ENCODE measurements at places on chromosomes 16 and 17.

DNA sequence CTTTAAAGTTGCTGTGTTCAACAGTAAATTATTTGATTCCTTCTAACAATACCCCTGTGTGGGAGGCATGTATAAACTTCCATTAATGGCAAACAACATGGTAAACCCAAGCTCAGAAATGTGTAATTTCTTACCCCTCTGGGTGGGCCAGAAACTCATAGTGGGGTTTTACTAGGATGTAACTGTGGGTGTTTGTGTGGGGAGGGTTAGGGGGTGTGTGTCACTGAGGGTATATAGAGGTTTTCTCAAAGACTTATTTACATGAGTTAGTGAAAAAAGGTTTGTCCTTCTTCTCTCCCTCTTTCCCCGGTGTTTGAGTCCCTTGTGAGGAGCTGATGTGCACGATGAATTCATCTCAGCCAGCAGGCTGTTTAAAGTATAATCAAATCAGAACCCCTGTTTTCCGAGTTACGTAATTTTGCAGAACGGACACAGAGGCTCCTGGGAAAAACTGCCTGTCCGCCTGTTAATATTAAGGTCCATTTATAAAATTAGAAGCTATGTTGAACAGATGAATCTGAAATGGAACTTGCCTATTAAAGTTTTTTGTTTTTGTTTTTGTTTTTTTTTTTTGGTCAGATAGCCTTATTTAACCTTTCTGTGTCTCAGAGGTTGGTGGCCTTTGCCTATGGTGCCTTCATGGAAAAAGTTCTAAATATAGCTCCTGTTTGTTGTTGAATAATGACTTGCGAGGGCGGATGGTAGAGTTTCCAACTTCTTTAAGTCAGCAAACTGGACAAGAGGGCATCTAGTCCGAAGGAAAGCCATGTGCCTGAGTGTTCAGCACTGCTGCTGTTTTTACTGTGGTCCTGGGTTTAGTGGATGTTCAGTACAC is 73.3 kb downstream of the MSI2 start:
- no peak for DNase-seq

- no peak for DNase-seq
These were observed 50.6 kb downstream of the TEKT5 start for GRCh38 chr16:10644092-10644491.

DNA sequence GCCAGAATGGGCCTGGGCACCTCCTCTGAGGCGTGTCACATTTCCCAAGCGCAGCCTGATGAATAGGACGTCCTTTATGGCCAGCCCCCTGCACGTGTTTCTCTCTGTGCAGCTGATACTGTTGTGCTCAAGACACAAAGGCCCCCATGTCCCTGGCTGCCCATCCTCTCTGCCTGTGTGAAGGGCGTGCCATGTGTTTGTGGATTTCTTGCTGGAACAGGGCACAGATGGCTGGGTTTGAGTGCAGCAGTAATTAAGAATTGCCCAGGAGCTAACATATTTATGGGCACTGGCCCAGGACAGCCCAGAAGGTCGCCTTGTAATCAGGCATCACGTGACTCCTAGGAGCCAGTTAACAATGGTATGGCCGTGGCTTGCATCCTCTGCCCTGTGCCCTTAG is 181.1 kb downstream of the CCDC182 start:
- DNase-seq, result no peak

- DNase-seq, result no peak
These were observed 159.4 kb upstream of the ZNF267 start for GRCh38 chr16:31713945-31714902.

DNA sequence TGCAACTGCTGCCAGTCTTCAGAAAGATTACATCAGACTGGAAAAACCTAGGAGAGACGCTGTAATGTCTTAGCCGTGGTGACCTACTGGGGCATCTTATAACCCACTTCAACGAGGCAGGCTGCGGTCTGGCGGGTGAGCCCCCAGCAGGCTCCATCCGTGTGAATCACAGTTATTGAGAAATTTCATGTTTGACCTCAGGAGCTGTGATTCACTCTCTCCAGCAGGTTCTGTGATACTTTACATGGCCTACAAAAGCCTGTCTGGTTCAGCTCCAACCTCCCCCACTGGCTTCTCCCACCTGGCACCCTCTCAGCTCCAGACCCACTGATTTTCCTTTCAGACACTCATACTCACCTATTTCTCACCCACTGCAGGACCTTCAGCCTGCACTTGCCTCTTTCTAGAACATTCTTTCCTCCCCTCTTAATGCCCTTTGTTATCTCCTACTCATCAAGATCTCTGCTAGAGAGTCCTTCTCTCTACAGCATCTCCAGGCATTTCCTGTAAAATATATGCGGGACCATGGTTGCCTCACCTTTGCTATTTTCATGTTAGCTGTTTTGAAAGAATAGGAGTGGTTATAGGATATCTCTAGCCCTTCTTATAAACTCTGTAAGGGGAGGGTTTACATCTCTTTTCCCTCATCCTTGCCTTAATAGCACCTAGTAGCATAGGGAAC is 227.9 kb downstream of the MAF start:
- peak; percentile 66 for DNase-seq

GRCh38 chr16:69108064-69108904 is 2.8 kb downstream of the HAS3 start:
- no peak for DNase-seq

DNA sequence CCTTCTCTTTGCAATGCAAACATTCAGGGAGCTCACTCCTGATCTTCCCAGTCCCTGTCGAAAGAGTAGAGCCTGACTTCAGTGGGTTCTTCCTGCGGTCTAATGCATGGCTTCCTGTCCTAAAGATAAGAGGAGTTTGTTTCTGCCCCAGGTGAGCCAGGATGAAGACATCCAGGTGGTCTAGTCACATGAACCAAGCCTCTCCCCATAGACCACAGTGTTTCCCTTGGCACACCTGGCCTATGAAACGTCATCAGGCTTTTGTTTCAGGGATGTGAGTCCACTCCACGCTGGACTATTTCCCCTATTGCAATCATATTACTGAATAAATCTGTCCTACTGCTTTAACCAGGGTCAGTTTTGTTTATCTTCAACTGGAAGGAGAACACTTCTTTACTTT is 21.1 kb downstream of the CES1 start:
- no peak for DNase-seq

GRCh38 chr16:81487301-81487720 is 42.7 kb downstream of the CMIP start:
- peak; percentile 61 for DNase-seq

GRCh38 chr16:15807603-15808009 is 49.2 kb downstream of the MYH11 start:
- DNase-seq, result peak; percentile 54

GRCh38 chr17:31788571-31788946 is 70.5 kb downstream of the COPRS start:
- no peak for DNase-seq

DNA sequence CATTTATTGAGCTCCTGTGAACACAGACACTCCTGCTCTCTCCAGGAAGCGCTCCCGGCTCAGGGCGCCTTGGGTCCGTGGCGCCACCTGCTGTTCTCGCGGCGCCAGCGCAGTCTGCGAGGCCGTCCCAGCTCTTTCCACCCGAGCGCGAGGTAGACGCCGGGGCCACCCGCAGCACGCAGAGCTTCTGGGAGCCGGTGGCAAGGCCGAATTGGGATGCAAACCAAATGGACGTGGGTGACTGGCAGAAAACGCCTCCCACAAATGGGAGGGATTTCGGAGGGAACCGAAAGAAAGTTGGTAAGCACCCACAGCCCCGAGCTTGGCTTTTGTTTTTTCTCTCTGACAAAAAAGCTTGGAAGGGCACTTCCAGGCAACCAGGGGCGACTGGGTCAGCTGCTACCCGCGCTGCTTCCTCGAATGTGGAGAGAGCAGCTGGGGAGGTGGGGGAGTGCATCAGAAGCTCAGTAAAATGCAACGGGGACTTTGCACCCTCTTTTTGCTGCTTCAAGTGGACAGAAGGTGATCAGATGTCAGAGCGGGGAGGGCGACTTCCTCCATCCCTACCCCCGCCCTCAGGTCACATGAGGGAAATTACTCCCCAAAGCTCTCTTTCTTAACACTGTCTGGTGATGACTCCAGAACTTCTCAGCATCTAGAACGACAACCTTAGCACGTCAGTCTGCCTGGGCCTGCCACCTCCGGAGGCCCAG is 13.5 kb upstream of the N4BP1 start:
- peak; percentile 77 for DNase-seq

- DNase-seq, result no peak
These were observed 292.9 kb upstream of the MAF start for GRCh38 chr16:79893445-79893844.

- DNase-seq, result peak; percentile 81
These were observed 3.9 kb downstream of the SPATA20 start for GRCh38 chr17:50550661-50551432.

DNA sequence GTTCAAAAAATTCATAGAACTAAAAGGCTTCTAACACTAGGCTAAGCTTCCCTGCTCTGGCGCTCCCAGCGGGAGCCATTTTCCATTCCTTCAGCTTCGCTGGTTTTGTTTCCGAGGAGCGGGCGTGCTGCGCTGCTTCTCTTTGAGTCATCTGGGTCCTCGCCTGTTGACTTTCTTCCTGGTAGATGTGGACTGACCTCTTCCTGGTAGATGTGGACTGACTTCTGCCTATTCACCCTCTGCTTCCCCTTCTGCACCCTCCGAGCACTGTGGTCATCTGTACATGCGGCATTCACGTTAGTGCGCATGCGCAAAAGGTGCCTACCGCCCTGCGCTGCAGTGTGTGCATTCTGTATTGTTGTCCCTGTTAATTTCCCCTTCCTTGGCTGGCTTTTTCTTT is 40.8 kb upstream of the SEC14L1 start:
- no peak for DNase-seq

DNA sequence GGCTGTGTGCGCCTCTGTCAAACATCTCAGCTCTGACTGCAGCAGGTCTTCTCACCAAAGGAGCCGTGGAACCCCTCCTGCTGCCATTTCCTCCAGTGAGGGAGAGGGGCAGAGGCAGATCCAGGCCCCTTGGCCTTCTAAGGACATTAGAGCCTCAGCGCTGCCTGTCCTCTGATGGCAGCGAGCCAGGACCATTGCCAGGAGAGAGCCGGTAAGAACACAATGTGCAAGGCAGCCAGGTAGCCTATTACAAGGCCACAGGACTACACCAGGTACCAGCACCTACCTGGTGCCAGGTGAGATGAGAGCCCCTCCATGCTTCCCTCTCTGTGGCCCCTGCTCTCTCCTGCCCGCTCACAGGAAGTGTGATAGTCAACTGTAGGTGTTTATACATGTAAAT is 11.0 kb downstream of the LRRC75A start:
- DNase-seq, result no peak

GRCh38 chr16:89444151-89444723 is 46.1 kb downstream of the ANKRD11 start:
- DNase-seq, result no peak

DNA sequence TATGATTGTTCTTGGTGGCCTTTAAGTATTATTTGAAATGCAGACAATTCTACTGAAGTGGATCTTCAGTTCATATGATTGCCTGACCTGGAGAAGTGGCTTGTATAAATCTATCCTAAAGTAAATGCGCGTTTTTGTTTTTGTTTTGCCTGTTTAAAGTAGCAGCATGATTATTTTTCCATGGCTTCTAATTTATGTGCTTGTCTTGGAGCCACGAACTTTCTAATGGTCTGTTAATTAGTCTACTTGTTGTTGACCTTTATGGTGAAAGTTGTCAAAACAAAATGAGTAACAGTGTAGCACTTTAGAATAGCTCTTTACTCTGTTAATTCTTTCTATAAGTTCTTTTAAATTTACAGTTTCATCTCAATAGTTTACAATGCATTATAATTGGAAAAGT is 1.7 kb downstream of the PRKAR1A start:
- no peak for DNase-seq

DNA sequence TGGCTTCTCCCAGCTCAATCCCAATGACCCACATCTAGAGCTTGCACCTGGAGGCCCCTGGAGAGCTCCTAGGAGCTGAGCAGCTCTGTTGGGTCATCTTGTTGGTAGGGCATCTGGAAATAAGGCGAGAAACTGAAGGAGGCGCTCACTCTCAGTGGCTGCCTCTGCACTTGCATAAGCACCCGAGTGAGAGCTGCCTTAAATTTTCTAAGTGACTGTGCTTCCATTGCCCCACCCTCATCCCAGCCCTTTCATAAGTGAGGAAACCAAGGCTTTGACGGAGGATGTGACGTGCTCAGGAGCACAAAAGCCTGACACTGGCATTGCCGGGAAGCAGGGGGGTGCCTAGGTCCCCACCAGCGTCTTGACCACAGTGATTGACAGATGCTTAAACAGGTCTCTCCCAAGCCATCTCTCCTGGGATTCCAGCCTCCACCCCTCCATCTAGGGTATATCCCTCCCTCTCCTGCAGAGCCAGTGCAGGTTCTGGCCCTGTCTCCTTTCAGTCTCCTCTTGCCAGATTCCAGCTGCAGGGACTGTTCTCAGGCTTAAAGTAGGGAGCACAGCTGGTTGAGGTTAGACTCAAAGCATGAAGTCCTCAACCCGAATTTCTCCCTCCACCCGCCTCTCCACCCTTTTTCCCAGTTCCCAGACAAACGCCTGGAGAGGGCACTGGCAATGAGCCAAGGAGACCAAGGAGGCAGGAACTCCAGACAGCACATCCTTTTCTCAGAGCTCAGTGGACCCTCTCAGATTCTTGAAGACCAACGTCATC is 113.7 kb downstream of the IRX5 start:
- no peak for DNase-seq

DNA sequence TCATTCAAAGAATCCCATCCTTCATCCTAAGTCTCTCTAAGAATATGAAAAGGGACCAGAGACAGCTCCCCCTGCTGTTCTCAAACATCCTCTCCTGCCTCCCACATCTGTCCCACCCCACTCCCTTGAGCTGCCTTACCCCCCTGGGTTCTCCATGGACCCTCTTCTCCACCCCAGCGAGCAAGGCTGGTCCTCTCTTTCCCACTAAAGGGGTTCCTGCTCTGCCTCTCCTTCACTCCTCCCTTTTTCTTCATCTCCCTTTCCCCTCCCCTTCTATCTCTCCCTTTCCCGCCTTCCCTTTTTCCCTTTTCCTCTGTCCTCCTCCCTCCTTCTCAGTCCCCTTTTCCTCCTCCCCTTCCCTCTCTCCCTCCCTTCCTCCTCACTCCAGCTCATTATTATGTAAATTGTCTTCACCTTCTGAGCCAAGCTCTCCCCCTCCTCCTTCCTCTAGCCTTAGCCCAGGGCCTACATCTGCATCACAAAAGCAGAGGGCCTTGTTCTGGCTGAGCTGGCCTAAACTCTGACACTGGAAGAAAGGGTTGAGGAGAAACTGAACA is 90.0 kb downstream of the GNAO1 start:
- no peak for DNase-seq

- DNase-seq, result no peak
These were observed 22.2 kb downstream of the TBX4 start for GRCh38 chr17:61474235-61474927.

- no peak for DNase-seq
These were observed at the start of gene ITGAX for GRCh38 chr16:31354394-31355291. ITGAX (plus strand) TSS chr16:31355176; CDS start chr16:31355255, 79 bp downstream.

Data from astrocyte of the spinal cord (primary cell).